ENCODE measurements at places on chromosomes 4 and X.

DNA sequence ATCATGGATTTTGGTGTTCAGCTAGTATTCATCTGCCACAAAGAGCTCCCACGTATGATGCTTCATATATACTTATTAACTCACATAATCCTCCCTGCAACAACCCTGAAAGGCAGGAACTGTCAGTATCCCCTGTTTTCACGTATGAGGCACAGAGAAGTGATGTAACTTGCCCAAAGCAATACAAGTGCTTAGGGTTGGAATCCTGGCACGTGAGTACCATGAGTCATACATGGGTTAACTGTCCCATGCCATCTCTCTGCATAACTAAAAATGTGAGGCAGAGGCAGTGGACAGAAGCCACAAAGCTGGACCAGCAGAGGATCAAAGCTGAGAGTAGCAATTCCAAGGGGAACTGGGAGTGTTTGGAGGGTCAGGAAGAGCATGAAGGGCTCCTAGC, 35.7 kb upstream of the EGFL6 start:
- no peak for DNase-seq

GRCh38 chrX:8288590-8288989, 117.5 kb upstream of the VCX2 start:
- DNase-seq = no peak

GRCh38 chr4:155900381-155900780, 3.1 kb upstream of the TDO2 start:
- no peak for DNase-seq

DNA sequence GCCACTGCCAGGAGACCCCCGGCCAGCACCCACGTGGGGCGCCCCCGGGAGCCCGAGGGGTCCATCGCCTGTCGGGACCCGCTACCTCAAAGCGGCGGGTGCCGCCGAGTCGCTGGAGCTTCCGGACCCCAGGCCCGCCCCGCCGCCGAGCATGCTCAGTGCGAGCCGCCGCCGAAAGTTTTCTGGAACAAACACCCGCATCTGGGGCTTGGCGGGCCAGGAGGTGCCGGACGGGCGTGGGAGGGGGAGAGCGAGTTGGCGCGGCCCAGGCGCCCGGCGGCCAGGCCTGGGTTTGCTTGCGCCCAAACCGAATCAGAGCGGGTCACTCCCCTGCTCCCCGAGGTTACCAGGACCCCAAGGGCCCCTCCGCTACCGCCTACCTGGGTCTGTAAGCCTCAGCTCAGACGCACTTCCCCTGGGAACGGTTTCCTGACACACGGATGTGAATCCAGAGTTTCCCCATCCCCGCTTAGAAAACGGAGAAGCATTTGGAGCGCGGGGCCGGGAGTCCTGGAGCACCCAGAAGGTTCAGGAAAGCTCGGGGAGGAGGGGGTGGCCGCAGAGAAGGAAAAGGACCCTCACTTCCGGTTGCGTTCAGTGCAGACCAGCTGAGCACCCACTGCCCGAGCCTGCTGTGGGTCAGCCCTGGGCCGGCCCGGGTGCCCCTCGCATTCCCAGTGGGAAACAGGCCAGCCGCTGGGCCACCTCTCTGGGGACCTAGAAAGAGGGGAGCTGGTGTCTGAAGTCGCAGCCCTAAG, at the start of gene EVC2:
Gene EVC2, minus strand, starts transcription at position 111 of the 758 bp plus-strand sequence. Its CDS starts 46 bp downstream, at position 65.
- no peak for DNase-seq

GRCh38 chrX:131607792-131608369, 64.0 kb downstream of the OR13H1 start:
- DNase-seq = no peak

DNA sequence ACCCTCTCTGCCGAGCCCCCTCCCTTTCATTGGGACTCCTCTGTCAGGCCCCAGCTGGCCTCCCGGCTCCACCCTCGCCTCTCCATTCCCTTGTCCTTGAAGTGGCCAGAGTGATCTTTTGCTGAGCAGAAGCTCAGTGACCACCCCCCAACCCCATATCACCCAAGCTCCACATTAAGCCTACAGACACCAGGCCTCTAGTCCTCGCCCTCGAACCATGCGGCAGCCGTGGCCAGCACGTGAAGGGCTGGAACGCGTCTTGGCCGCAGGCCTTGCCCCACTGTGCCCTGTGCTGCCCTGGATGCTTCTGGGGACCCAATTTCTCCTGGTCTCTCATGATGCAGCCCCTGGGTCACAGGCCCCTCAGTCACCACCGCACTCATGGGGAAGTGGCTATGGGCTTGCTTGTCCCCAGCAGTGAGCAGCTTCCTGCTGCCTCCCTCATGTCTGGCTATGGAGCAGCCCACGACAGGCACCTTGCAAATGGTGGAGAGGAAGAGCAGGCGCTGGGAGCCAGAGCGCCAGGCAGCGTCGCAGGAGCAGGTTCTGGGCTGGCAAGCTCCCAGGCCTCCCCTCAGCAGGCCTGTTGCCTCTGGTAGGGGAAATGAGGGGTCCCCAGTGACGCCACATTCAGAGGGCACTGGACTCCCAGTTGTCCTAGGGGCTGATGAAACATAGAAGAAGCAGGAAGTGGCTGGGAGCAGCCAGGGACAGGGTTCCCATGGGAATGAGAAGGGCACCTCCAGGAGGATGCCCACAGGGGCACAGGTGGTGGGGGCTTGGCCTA, 757 bp upstream of the SRPK3 start:
- no peak for DNase-seq

DNA sequence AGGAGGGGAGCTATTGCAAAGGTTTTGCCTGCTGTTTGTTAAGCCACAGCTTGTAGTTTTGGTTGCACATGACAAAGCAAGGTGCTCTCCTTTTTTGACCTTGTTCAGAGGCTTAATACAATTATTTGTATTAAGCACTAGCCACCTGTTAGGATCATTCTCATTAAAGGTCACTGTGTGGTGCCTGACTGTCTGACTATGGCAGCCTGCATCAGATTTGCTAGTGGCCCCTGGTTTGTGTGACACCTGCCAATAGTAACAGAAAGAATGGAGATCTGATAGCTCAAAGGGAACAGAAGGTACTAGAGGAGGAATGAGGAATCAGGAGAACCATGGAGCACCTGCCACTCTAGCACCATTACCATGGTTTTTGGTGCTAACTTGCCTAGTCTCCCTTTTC, 102.5 kb downstream of the POLA1 start:
- no peak for DNase-seq

DNA sequence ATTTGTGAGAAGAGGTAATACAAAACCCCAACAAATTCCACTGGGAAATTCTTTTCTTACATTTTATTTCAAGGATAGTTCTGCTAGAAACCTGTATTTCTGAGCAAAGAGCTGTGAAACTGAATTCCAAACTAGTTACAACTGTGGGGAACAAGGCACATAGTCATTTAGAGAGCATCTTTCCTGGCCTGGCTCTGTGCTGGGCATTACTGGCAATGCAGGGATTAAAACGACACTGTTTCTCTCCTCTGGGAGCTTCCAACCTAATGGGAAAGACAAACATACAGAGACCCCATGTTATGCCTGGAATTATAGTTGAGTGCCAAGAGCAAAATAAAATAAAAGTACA, 36.5 kb downstream of the SUPT20HL1 start:
- no peak for DNase-seq

DNA sequence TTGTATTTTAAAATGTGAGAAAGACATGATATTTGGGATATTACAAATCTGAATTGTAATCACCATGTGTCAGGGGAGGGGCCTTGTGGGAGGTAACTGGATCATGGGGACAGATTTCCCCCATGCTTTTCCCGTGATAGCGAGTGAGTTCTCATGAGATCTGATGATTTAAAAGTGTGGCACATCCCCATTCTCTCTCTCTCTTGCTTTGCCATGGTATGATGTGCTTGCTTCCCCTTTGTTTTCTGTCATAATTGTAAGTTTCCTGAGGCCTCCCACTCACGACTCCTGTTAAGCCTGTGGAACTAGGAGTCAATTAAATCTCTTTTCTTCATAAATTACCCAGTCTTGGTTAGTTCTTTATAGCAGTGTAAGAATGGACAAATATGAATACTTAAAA, 39.0 kb downstream of the CCDC158 start:
- no peak for DNase-seq

GRCh38 chr4:113634081-113634969, 127.2 kb downstream of the CAMK2D start:
- DNase-seq = no peak

DNA sequence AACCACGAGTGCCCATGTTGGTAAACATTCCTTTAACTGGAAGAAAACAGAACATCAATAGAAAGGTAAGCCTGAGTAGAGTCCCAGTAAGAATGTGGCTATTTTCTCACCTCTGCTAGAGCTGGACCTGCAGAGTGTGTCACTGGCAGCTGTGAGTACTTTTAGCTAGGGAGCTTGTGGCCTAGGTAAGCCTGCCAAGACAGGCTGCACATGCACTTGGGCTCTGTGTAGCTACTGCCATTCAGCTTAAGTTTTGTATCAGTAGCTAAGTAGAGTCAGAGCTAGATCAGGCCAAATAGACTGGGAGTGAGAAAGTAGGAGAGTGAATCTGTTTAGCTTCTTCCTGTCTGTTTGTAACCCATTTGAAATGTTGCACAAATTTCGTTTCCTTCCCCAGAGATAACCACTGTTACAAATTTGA, 35.3 kb downstream of the RBPJ start:
- DNase-seq = no peak

- no peak for DNase-seq
These were observed 799.5 kb downstream of the RPA4 start for GRCh38 chrX:97682991-97683840.

DNA sequence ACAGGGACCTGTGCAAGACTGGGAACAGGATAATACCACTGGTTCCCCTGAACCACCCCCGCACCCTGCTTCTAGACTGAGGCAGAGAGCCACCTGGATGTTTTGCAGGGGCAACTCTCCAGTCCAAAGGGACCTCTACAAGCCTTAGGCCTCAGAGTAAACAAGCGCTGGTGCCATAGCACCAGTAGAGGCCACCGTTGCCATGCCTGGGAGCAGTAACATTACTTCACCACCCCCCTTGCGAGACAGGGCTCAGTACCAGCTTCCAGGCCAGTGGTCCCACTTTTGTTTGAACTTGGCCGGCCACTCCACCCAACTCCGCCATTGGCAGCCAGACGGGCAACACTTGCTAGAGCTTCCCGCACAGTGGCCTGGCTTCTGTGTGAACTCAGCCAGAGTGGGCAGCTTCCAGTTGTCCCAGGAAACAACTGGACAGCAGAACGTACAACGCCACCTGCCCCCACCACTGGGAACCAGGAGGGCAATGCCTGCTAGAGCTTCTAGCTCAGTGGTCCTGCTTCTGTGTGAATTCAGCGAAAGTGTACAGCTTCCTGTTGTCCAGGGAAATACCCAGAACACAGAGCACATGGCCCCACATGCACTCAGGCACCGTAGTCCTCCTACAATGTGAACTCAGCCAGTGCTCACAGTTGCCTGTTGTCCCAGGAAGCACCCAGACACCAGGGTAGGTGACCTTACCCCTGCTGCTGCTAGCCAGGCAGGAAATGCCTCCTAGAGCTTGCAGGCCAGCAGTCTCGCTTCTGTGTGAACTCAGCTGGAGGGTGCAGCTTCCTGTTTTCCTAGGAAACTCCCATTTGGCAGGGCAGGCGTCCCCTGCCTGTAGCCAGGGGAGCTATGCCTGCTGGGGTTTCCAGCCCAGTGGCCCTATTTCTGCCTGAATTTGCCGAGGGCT, 39.9 kb upstream of the PCDH19 start:
- no peak for DNase-seq

DNA sequence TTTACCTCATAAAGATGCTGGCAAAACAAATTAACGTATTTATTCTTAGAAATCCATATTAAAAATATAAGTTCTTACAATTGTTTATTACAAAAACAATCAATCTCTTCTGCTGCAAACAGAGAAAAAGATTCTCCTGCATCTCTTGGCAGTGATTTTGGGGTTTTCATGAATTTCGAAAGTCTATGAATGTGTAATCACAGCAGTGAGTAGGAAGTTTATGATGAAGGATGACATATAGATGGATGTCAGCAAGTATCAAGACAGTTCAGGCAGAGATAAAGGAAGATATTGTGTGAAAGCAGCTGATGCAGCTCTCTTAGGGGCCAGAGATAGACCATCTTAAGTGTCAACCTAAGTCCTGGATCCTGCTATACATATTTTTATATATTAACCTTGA, 196.9 kb upstream of the BANK1 start:
- DNase-seq = no peak

DNA sequence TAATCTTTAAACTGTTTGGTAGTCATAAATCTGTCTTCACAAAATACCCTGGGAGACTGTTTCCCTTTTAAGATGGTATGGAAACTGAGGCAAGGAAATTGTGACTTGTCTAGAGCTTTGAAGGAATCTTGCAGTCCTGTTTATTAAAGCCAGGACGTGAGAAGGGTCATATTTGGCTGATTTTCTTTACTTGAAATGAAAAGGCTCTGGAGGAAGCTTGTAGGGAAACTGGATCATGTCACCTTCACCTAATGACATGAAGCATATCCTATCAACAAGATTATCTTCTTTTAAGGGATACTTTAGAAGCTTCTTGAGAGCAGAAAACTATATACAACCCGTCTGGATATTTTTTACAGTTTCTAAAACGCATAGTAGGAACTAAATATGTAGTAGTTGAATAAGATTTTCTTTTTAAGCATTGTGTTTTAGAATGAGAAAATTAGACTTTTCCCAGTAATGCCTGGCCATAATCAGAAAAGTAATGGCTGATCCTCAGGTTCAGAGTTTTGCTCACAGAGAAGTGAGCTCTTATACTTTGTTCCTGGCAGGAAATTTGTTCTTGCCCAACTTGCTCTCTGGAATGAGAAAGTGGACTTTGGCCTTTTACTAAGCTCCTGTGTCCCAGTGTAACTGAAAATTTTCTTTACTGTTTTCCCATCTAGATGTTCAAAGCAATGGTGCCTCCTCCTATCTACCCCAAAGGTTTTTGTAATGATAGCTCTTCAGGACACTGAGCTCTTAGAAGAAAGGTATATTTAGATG, 136.8 kb upstream of the AFF2 start:
- no peak for DNase-seq

- DNase-seq = no peak
These were observed 10.2 kb upstream of the GRIA3 start for GRCh38 chrX:123173833-123174232.

DNA sequence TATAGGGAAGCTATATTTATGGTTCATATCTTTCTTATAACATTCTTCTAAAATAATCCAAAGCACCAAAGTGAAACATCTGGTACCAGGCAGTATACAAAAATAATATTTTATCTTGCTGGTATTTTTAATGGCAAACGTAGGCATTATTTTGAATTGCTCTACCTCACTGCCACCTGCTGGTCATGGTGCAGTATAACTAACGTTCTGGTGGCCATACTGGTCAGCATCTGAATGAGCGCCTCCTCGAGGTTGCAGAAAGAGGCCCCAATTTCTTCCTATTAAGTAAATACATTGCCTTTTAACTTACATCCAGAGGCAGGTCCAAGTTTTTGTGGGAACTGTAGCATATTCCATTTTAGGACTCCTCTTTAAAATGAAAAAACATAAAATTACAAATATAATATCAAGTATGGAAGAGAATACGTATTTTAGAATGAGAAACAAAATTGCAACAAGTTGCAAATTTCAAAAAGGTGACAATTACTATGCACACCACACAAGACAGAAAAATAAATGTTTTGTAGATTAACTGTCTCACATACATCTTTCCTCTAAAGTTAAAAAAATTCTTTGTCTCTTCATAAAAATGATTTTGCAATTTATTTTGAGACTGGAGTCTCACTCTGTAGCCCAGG, 22.9 kb upstream of the CWH43 start:
- DNase-seq = peak; percentile 3

Measured in anterior cingulate cortex (tissue), 58 donors.